ENCODE measurements at places on chromosomes 11 and 22. TPM values are rescaled to one million over a fixed set of nuclear protein-coding genes. Genes with fewer than 3 reads are reported as not detected.
A peak's percentile ranks its signal among the peaks of the same experiment; 100 is the strongest.

The TMPRSS4 gene
- total RNA-seq: not detected

- peak overlapping the region; percentile 30 for H3K27ac ChIP-seq
- H3K4me3 ChIP-seq: no peak overlapping the region
- H3K27me3 ChIP-seq: no peaks in the 10 kb centered on the region
Observed at GRCh38 chr22:43001271-43002201, 13.4 kb downstream of the PACSIN2 start.

GRCh38 chr11:110919241-110919922 lies 207.1 kb upstream of the ARHGAP20 start:
- H3K36me3 ChIP-seq: no peaks in the 10 kb centered on the region
- peaks cover 2% of the 10 kb centered on the region for H3K27me3 ChIP-seq
- no peak overlapping the region for H3K4me3 ChIP-seq
- H3K27ac ChIP-seq: no peak overlapping the region

- H3K27me3 ChIP-seq: no peaks in the 10 kb centered on the region
- H3K4me1 ChIP-seq: peaks cover 11% of the 10 kb centered on the region
- DNase-seq: no peak
- H3K4me3 ChIP-seq: no peak overlapping the region
- no peak overlapping the region for H3K27ac ChIP-seq
- peaks cover 84% of the 10 kb centered on the region for H3K36me3 ChIP-seq
Observed at GRCh38 chr11:108147150-108147549, 25.8 kb downstream of the ACAT1 start.

DNA sequence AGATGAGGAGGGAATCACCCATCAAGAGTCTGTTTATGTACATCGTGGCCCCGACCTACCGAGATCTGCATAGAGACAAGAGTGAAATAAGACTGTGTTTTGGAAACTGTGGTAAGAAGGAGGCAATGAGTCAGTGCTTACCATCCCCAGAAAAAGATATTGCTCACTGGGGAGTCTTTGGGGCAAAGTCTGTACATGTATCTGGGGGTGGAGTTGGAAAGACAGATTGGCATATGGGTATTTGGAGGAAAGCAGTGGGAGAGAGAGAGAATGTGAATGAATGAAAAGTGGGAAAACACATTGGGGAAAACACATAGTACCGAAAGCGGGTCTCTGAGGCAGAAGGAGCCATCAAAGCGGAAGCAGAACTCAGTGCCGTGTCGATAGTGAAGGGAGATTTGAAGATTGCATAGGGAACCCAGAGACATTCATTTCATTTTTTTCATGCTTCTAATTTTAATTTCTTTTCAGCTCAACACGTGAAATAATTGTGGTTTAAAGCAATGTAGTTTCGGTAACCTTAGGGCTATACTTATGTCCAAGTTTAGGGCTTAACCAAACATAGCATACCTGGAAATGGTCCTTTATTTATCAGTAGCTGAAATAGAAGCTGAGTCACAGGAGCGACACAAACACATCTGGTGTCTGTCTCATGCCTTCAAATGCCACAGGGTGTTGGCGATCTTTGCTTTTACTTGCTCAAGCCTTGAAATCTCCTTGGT lies 98.6 kb upstream of the CD44 start:
- peak overlapping the region; percentile 91 for H3K27ac ChIP-seq
- peak; percentile 69 for DNase-seq
- H3K27me3 ChIP-seq: peaks cover 20% of the 10 kb centered on the region
- peaks cover 3% of the 10 kb centered on the region for H3K36me3 ChIP-seq
- H3K4me1 ChIP-seq: peaks cover 58% of the 10 kb centered on the region
- peak overlapping the region; percentile 73 for H3K4me3 ChIP-seq

- H3K36me3 ChIP-seq: no peaks in the 10 kb centered on the region
- peaks cover 2% of the 10 kb centered on the region for H3K27me3 ChIP-seq
- H3K4me1 ChIP-seq: no peaks in the 10 kb centered on the region
Observed at GRCh38 chr11:58742981-58743880, 11.5 kb upstream of the GLYAT start.

GRCh38 chr22:32677876-32678275 lies 123.6 kb upstream of the TIMP3 start:
- H3K36me3 ChIP-seq: no peaks in the 10 kb centered on the region
- no peak overlapping the region for H3K27ac ChIP-seq
- H3K4me1 ChIP-seq: peaks cover 1% of the 10 kb centered on the region
- H3K27me3 ChIP-seq: peaks cover 1% of the 10 kb centered on the region

DNA sequence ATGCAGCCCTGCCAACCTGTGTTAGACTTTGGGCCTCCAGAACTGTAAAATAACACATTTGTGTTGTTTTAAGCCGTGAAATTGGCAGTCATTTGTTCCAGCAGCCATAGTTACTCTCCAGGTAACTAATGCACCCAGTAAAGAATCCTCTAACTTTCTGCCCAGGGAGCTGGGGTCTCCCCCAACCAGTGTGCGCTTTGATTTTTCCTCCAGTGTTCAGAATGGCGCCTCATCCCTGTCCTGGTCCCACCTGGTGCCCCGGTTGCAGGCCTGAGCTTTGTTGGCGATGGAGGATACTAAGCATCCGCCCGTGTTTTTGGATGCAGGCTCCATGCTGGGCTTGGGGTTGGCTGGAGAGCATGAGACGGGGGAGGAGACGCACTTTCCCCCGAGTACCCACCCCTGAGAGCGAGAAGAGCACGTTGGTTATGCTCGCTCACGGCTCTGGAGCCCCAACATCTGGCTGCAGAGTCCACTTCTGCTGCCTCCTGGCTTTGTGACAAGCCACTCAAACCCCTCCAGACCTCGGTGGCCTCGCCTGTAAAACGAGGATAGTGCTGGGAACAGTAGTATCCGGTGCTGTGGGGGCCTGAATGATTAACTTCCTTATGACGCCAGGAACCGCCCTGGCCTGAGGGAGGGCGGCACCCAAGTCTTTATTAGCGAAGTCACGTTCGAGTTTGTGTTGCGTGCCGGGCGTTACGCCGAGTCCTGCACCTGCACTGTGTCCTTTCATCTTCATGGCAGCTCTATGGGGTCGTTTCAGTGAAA lies 25.8 kb downstream of the MRGPRD start:
- H3K27ac ChIP-seq: no peak overlapping the region
- H3K4me1 ChIP-seq: no peaks in the 10 kb centered on the region
- DNase-seq: no peak
- no peaks in the 10 kb centered on the region for H3K36me3 ChIP-seq
- no peaks in the 10 kb centered on the region for H3K27me3 ChIP-seq

DNA sequence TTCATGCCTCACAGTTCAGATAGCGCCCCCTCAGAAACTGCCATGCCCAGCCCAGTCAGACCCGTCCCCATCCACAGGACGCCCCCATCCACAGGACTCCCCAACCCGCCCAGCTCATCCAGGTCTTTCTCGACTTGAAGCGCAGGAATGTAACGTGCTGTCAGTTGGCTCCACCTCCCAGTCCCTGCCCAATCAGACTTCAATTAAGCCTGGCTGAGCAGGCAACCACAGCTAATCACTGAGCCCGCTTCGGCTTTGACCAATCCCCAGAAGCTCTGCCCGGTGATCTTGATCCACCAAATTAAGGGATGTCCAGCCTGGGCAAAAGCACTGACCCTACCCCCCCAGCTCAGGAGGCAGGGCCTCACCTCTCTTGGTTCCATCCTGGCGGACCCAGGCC lies 10.5 kb upstream of the MFNG start:
- no peak overlapping the region for H3K27ac ChIP-seq
- no peak overlapping the region for H3K4me3 ChIP-seq
- H3K36me3 ChIP-seq: no peaks in the 10 kb centered on the region
- H3K4me1 ChIP-seq: peaks cover 7% of the 10 kb centered on the region

DNA sequence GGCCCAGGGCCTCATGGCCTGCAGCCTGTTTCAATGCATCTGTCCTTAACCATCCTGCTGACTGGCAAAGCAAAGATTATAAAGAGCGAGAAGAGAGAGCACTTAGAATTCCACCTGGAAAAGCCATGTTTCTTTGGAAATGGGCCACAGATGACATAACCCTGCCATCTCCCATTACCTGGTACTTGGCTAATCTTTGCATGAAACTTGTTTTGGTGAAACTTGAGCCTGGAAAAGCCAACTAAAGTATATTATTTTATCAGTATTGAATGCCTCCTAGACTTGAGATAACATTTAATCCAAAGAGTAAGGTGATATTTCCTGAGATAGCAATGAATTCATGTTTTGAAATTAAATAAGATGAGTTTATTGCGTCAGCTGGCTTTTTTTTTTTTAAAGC lies 72.6 kb downstream of the NAV2 start:
- no peak overlapping the region for H3K4me3 ChIP-seq
- DNase-seq: no peak
- H3K27ac ChIP-seq: no peak overlapping the region
- peaks cover 9% of the 10 kb centered on the region for H3K27me3 ChIP-seq
- no peaks in the 10 kb centered on the region for H3K36me3 ChIP-seq

DNA sequence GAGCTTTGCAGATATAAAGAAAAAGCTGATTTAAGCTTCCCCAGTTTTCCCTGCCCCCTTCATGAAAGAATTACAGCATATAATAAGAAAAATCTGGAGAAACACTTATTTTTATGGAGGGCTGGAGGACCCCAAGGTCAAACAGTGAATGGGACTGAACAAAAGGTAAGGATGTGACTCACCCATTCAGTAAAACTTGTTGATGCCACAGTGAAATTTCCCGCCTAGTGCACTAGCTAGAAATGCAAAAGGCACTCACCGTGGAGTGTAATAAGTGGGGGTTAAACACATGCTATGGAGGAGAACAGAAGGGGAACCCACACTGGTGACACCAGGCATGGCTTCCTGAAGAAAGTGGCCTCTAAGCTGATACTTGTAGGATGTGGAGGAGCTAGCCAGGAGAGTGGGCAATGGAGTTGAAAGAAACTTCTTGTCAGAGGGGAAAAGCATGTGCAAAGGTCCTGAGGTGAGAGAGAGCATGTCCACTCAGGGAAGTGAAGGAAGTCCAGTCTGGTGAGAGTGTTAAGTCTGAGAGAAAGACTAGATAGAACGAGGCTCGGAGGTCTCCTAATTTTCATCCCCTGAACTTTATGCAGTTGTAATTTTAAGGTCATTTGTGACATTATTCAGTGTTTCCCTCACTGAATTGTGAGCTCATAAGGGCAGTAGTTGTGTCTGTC lies 77.1 kb downstream of the MIAT start:
- H3K4me1 ChIP-seq: no peaks in the 10 kb centered on the region
- H3K27me3 ChIP-seq: no peaks in the 10 kb centered on the region
- DNase-seq: no peak
- H3K27ac ChIP-seq: no peak overlapping the region

GRCh38 chr11:93746101-93746500 lies 4.6 kb downstream of the C11orf54 start:
- peaks cover 13% of the 10 kb centered on the region for H3K36me3 ChIP-seq
- peaks cover 10% of the 10 kb centered on the region for H3K4me1 ChIP-seq
- DNase-seq: no peak
- no peak overlapping the region for H3K27ac ChIP-seq

GRCh38 chr11:129117595-129118350 lies 74.4 kb downstream of the ARHGAP32 start:
- H3K4me3 ChIP-seq: no peak overlapping the region
- no peak overlapping the region for H3K27ac ChIP-seq
- no peak for DNase-seq
- peaks cover 10% of the 10 kb centered on the region for H3K4me1 ChIP-seq
- H3K36me3 ChIP-seq: no peaks in the 10 kb centered on the region
- H3K27me3 ChIP-seq: peaks cover 7% of the 10 kb centered on the region

The RAB36 gene
- total RNA-seq: not detected

DNA sequence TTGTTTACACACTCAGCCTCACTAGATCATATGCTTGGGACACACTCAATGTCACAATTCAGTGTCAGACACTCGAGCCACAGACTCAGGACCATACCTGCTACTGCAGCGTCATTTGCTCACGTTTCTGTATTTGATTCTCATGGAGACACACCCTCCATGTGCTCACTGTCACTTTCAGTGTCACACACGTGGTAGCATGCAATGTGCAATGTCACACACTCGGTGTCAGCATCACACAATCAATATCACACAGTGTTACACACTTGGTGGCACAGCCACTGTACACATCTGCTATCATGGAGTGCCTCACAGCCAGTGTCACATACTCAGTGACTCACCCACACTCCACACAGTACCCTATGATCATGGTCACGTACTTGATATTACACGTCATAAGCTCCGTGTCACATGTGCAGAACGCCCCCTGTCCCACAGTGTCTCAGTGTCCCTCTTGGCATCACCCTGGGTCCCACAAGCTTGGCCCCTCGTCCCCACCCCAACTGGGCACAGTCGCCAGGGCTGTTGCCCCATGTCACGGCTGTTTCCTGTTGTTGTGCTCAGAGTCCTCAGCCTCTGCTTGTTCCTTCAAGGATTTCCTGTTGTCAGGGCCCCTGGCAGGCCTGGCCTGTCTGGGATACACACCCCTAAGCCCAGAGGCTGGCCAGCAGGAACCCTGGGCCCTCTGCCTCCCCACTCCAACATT lies 49.6 kb downstream of the PDE2A start:
- H3K27ac ChIP-seq: no peak overlapping the region
- no peak overlapping the region for H3K4me3 ChIP-seq
- peaks cover 23% of the 10 kb centered on the region for H3K4me1 ChIP-seq
- DNase-seq: no peak
- no peaks in the 10 kb centered on the region for H3K36me3 ChIP-seq

DNA sequence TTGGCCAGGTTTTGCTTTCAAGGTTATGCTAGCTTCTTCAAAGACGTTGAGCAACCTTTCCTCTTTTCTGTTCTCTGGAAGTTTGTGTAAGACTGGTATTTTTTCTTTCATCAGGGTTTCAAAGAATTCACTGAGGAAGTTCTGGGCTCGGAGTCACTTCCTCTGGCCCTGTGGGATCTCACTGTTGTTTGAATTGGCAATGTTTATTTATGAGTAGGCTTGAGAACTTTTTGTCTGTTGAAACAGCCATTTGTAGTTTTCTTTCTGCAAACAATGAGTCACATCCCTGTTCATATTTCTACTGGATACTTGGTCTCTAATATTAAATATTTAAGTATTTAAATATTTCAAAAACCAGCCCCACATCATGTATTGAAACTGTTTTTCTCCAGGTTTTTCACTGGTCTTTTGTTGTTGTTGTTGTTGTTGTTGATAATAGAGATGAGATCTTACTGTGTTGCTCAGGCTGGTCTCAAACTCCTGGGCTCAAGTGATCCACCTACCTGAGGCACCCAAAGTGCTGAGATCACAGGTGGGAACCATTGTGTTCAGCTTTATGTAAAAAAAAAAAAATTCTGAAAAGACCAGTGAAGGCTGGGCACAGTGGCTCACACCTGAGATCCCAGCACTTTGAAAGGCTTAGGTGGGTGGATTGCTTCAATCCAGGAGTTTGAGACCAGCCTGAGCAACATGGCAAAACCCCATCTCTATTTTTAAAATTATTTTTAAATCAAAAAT lies 26.9 kb downstream of the SUSD2 start:
- no peaks in the 10 kb centered on the region for H3K36me3 ChIP-seq
- DNase-seq: no peak
- peaks cover 37% of the 10 kb centered on the region for H3K4me1 ChIP-seq
- peak overlapping the region; percentile 77 for H3K27ac ChIP-seq

The PHLDB1 gene
- 2.1 TPM for total RNA-seq

The CSF2RB gene
- 4.6 TPM for total RNA-seq
